Anterior cingulate cortex (tissue), 58 donors: ENCODE measurements at places on chromosomes 3 and 15.

DNA sequence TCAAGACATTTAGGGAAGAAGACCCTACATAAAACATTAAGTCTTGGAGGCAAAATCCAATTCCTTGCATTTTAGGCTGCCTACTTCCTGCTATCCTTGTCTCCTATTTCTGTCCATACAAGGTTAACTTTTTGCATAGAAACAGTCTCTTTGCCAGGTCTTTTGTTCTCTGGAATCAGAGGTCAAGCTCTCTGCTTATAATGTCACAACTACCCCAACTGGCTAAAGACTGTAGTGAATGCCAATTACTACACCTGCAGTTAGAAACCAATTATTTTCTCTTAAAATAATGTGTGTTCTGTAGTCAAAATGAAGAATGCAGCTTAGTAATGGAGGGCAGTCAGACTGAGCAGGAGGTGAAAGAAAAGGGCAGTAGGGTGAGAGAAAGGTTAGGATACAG is 856.2 kb downstream of the TUSC7 start:
- DNase-seq = no peak

DNA sequence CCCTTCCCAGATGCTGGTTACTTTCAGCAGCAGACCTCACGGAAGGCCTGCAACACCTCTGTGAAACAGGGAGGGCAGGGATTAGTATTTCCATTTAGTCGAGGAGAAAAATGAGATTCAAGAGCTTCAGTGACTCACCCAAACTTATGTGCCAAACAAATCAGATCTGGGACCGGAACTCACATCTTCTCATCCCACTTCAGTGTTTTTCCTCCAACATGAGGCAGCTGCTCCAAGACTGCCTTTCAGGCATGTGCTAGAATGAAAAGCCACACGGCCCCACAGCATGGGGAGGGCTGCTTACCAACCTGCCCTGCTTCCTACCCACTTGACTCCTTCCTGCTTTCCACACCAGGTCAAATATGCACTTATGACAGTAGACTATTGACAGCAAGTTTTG is 129.4 kb upstream of the SLC24A5 start:
- DNase-seq = no peak

- no peak for DNase-seq
Measured at GRCh38 chr15:50189633-50190032, 7.6 kb downstream of the SLC27A2 start.

GRCh38 chr3:46733026-46733800 is 15.5 kb upstream of the PRSS50 start:
- no peak for DNase-seq

DNA sequence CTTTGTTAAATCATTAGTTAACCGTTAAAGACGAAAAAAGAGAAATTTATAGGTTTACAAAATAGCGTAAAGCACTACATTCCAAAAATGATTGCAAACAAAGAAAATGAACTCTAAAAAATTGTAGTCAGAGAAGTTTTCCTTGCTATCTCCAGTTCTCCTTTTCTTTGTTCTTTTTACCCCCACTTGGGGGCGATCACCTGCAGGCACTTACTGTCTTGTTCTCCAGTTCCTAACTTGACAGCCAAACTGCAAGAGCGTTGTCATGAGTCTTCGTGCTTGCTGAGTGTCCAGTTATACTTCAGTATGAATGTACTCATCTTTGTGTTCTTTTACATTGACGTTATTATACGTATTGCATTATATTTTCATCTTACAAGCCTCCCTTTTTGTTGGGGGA is 54.5 kb downstream of the CHD2 start:
- DNase-seq = no peak

DNA sequence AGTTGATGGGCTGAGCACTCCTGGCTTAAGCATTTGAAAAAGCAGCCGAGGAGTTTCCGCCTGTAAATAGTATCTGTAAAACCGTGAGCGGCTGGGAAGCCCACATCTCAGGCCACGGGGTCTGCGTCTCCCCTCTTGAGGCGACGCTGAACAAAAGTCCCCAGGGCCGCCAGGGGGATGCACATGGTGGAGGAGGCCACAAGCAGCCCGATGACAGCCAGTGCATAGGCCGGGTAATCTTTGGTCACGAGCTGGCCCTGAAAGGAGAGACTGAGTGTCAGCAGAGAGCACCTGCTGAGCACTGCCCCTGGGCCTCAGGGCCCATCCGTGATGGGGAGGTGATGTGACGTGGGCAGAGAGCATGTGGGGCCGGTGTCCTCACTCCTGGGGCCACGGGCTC is 37.5 kb downstream of the SLC6A20 start:
- no peak for DNase-seq

- no peak for DNase-seq
Measured at GRCh38 chr3:297585-297984, 101.0 kb downstream of the CHL1 start.

- no peak for DNase-seq
Measured at GRCh38 chr15:31473385-31474058, 146.9 kb downstream of the KLF13 start.

DNA sequence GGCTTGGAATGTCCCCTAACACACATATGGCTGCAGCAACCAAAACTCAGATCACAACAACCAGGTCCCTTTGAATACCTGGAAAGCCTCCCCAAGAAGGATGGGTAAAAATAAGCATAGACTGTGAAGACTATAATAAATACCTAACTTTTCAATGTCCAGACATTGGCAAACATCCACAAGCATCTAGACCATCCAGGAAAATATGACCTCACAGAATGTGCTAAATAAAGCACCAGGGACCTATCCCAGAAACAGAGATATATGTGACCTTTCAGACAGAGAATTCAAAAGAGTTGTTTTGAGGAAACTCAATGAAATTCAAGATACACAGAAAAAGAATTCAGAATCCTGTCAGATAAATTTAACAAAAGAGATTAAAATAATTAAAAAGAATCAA is 109.2 kb downstream of the NEDD4 start:
- no peak for DNase-seq

- DNase-seq = no peak
Measured at GRCh38 chr15:63491979-63492378, 12.4 kb upstream of the USP3 start.

DNA sequence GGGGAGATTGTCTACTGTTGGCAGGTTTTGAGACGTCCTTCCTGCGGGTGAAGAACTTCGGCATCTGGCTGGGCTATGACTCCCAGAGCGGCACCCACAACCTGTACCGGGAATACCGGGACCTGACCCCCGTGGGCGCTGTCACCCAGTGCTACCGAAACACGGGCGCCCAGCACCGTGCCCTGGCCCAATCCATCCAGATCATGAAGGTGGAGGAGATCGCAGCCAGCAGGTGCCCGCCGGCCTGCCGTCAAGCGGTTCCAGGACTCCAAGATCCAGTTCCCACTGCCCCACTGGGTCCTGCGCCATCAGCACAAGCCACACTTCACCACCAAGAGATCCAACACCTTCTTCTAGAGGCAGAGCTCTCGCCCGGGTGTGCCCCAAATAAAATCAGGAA is 194.9 kb upstream of the EPHA6 start:
- DNase-seq = no peak

DNA sequence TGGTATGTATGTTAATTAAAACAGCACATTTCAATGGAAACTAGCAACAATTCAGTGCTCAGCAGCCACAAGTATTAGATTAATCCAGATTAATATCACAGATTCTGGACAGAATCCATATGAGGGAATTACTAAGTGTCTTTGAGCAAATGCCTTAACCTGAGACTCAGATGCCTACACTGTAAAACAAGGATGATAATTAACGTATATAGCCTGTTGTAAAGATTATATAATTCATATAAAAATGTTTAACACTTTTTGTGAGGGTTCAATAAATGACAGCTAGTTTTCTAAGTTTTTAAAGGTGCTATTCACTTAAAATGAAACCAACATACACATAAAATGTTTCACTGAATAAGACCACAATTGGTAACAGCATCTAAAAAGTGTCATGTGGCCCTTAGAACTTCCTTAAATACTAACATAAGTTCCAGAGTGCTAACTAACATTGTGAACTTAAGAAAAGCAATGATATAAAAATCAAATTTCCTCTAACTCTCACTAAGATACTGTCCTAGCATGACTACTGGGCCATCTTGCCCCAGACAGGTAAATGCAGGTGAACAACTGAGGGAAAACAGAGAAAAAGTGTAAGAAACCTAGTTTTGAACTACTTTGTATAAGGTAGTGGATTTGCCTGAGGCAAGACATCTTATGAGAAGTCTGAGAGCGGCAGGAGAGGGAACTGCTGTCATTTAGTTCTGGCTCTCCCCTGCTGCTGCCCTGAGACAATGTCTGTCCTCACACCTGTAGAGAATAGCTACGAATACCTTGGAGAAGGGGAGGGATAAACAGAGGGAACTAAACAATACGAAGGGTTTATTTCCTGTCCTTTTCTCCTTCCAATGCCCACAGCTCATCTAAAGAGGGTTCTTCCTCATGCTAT is 151.3 kb downstream of the ADAM10 start:
- DNase-seq = no peak

DNA sequence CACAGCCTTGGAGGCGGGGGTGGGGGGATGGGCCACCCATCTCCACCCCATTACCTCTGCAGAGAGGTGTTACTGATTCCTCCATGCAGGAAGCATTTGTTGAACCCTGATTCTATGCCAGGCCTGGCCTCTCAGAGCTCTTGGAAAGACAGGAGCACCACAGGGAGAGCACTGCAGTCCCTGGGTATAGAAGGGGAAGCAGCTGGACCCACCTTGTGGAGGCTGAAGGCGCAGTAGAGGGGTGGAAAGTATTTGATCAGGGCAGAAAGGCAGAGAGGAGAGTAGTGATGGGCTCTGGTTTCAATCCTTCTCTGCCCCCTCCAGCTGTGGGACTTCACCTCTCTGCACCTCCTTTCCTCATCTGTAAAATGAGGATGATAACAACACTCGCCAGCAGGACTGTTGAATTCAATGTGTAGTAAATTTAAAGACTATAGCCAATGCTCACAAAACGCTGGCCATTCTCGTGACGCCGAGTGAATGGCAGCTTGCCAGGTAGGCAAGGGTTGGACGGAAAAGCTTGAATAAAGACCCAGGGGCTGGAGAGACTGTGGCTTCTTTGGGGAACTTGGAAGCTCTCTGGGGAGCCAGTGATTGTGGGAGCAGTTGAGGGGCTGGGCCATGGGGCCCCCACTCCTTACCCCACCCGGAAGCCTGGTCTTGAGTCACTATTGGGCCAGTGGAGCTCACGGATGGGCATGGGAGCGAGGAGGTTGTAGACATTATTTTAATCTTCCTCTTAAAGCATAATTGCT is 8.0 kb upstream of the CCDC33 start:
- DNase-seq = no peak

- no peak for DNase-seq
Measured at GRCh38 chr3:122843604-122844003, 48.7 kb downstream of the SLC49A4 start.

DNA sequence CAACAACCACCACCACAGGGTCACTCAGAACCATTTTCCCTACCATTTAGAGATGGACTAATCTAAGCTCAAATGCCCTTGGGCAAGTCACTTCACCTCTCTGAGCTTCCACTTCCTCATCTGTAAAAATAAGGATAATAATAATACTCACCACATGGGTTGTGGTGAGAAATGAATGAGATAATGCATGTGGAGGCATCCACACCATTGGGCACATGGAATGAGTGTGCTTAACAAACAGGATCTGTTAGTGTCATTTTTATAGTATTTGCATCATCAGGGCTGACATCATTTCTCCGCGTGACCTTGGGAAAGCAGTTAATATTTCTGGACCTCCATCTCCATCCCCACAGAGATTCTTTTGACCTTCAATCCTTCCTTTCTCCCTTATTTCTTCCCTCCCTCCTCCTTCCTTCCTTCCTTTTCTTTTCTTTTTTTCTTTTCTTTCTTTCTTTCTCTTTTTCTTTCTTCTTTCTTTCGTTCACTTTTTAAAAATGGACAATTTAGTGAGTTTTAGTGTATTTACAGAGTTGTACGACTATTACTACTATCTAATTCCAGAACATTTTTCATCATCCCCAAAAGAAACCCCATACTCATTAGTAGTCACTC is 7.7 kb upstream of the RFT1 start:
- no peak for DNase-seq

GRCh38 chr15:101411581-101411980 is 77.9 kb downstream of the PCSK6 start:
- DNase-seq = no peak

GRCh38 chr15:58898150-58898680 is 35.3 kb downstream of the SLTM start:
- no peak for DNase-seq

DNA sequence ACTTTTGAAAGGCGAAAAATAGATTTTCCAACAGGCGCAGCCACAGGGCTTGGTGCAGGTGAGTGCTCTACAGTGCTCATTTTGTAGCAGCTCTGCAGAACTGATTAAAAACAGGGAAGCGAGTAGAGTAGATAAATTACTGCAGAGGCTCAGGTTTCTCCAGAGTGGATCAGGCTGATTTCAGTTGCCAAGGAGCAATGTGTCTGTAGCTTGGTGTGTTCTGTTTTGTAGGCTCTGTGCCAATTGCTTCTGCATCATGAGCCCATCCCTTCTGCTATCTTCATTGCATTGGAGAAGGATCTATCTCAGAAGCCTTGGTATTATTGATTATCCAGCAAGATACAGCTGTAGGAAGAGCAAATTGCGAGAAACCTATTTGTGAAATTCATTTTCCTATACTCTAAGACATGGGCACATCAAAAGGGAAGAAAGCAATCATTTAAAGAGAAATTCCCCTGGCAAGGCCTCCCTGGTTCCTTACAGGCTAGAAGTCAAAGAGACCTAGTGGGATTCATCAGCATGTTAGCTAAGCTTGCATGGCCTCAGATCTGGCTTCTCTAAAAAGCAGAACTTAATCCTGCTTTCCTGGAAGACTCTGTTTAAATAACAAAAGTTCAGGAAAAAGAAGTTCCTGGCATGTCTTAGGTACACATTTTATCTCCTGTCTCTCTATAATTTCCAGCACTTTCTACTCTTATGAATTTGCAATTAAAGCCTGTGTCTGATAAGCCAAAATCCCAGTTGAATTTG is 432.4 kb upstream of the ATP10A start:
- no peak for DNase-seq

DNA sequence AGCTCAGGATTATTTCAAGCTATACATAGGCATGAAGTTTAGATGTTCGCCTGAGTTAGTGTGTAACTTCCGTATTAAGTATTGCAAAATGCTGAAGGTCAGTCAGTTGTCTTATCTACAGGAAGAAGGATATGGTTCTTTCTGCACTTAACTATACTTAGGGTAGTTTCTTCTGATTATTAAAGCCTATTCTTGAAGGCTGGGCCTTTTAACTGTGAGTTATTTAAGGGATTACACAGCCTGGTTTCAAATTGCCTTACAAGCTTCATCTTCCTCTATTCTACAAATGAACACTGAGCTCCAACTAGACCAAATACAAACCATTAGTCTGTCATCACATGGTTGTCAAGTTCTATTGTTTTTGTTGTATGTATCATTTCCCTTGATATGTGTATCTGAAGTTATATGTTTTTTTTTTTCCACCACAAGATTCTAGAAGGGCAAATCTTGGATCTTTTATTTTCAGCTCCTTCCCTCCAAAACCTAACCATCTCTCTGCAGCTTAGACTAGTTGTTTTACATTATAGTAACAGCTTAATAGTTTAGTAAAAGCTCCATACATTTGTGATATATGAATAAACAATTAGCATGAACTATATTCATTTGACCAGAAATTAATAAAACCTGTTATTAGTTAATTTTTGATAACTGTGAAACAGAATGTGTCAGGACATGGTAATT is 272.9 kb upstream of the KCNMB2 start:
- DNase-seq = no peak
